Osteoblast (primary cell): ENCODE measurements at places on chromosomes 7 and 10. TPM values are rescaled to one million over a fixed set of nuclear protein-coding genes. Genes with fewer than 3 reads are reported as not detected.
A peak's percentile ranks its signal among the peaks of the same experiment; 100 is the strongest.

DNA sequence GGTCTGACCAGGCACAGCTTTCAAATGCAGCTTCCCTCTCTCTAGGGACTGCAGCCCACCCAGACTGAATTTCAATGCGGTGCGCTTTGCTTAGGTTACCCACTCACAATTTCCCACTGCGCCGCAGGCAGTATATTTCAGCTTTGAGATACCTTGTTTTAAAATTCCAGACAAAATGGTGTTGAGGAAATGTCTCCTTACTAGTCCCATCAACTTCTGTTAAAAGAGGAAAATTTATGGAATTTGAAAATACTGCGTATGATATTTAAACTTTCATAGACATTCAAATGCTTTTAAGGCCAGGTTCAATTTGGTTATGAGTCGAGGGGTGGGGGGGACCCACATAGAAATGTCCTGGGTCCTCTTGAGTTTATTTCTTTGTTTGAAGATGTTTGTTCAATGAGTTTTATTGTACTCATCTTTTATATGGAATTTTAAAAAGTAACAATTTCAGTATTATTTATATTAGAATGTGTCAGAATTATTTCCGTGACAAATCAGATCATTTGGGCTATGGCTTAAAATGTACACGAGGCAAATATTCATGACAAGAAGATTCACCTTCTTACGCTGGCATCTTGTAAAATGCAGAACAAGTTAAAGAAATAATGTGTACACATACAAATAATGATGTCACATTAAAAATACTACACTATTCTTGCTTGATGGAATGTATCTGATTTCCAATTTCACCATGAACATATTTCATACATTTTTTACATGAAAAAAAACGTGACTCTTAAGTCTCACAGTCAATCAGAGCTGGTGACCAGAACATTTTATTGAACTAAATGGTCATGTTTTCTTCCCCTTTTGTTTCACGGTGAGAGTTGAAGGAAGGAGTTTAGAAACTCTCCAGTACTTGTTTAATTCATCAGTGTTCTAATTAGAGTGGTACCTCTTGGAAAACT, 1.3 kb downstream of the IKZF1 start:
- DNase-seq, result no peak
- no peaks in the 10 kb centered on the region for H3K36me3 ChIP-seq
- H3K4me1 ChIP-seq, result no peaks in the 10 kb centered on the region
- H3K27me3 ChIP-seq, result peaks cover 33% of the 10 kb centered on the region
- no peak overlapping the region for H3K27ac ChIP-seq
- H3K4me3 ChIP-seq, result no peak overlapping the region

GRCh38 chr7:154646126-154647013, 356.6 kb downstream of the PAXIP1 start:
- H3K36me3 ChIP-seq, result no peaks in the 10 kb centered on the region
- H3K27me3 ChIP-seq, result no peaks in the 10 kb centered on the region
- H3K4me3 ChIP-seq, result no peak overlapping the region
- no peaks in the 10 kb centered on the region for H3K4me1 ChIP-seq
- no peak overlapping the region for H3K27ac ChIP-seq
- DNase-seq, result no peak

GRCh38 chr10:3886191-3886590, 101.2 kb upstream of the KLF6 start:
- no peaks in the 10 kb centered on the region for H3K36me3 ChIP-seq
- no peak for DNase-seq
- H3K4me3 ChIP-seq, result no peak overlapping the region

- H3K27ac ChIP-seq, result no peak overlapping the region
- DNase-seq, result no peak
- H3K4me1 ChIP-seq, result peaks cover 10% of the 10 kb centered on the region
- H3K4me3 ChIP-seq, result no peak overlapping the region
- peaks cover 8% of the 10 kb centered on the region for H3K27me3 ChIP-seq
- H3K36me3 ChIP-seq, result no peaks in the 10 kb centered on the region
Observed at GRCh38 chr10:75957314-75958120, 526.1 kb downstream of the LRMDA start.

DNA sequence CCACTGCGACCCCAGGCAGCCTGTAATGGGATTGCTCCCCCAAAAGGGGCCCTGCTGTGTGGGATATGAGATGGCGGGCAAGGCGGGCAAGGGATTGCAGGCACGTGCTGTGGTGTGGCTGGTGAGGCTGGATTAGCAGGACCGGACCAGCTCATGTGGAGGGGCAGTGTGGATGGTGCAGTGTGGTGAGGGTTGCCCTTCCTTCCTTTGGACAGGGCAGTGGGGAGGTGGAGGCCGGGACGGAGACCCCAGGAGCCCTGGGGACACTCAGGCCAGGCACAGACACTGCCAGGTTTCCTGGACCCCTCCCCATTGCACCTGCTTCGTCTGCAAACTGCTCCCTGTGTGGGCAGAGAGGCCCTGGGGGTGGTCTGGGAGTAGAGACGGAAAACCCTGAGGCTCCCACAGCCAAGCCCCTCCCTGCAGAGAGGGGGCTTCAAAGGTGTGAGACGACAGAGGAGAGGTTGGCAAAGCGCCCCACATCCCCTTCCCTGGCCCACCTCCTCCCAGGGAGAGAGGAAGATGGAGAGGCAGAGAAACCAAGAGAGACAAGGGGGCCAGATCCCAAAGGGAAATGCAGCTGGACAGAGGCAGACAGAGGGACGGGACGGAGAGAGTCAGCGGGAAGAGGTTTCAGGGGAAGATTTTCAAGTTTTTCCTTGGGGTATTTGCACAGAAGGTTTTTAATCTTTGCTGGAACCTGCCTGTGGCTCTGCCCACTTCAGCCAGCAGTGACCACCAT, 89.2 kb downstream of the MICALL2 start:
- H3K4me1 ChIP-seq, result no peaks in the 10 kb centered on the region
- peak; percentile 85 for DNase-seq
- no peak overlapping the region for H3K27ac ChIP-seq
- H3K36me3 ChIP-seq, result no peaks in the 10 kb centered on the region
- no peak overlapping the region for H3K4me3 ChIP-seq

DNA sequence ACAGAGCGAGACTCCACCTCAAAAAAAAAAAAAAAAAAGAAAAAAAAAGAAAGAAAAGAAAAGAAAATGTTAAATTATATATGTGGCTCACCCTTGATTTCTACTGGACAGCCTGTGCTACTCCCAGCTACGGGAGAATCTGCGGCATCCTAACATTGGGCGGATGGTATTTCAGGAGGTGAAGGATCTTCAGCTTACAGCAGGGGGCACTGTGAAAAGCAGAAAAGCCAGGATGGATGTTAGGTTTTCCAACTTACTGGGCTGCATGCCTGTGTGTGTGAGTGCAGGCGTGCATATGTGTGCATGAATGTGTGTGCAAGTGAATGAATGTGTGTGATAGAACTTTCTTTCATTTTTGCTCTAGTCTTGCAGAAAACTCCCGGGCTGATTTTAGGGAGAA, 1066.5 kb downstream of the TYW1 start:
- no peaks in the 10 kb centered on the region for H3K4me1 ChIP-seq
- H3K27ac ChIP-seq, result no peak overlapping the region
- no peaks in the 10 kb centered on the region for H3K36me3 ChIP-seq
- H3K4me3 ChIP-seq, result no peak overlapping the region

- no peak overlapping the region for H3K4me3 ChIP-seq
- no peak for DNase-seq
- H3K4me1 ChIP-seq, result no peaks in the 10 kb centered on the region
Observed at GRCh38 chr7:26631601-26632000, 232.8 kb downstream of the SKAP2 start.

DNA sequence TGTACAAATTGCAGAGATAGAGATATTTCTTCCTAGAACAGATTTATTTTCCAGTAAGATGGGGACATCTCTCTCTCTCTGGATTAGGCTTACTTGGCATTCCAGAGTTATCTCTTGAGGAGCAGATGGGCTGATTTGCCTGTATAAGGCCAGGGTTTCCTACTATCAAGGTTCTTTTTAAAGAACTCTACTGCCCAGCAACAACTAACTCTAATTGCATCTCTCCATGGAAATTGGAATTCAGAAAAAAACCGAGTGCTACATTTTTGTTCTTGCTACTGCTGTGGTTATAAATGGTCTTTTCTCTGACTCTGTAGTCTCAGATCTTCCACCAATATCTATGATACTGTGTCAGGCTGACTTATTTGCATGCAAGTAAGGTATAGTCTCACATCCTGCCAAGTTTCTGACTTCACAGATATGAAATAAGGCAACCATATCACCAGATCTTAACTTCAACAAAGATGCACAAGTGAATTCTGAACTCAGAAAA, 161.1 kb downstream of the CRPPA start:
- no peak for DNase-seq
- H3K27ac ChIP-seq, result no peak overlapping the region
- no peak overlapping the region for H3K4me3 ChIP-seq
- no peaks in the 10 kb centered on the region for H3K36me3 ChIP-seq
- H3K4me1 ChIP-seq, result no peaks in the 10 kb centered on the region

DNA sequence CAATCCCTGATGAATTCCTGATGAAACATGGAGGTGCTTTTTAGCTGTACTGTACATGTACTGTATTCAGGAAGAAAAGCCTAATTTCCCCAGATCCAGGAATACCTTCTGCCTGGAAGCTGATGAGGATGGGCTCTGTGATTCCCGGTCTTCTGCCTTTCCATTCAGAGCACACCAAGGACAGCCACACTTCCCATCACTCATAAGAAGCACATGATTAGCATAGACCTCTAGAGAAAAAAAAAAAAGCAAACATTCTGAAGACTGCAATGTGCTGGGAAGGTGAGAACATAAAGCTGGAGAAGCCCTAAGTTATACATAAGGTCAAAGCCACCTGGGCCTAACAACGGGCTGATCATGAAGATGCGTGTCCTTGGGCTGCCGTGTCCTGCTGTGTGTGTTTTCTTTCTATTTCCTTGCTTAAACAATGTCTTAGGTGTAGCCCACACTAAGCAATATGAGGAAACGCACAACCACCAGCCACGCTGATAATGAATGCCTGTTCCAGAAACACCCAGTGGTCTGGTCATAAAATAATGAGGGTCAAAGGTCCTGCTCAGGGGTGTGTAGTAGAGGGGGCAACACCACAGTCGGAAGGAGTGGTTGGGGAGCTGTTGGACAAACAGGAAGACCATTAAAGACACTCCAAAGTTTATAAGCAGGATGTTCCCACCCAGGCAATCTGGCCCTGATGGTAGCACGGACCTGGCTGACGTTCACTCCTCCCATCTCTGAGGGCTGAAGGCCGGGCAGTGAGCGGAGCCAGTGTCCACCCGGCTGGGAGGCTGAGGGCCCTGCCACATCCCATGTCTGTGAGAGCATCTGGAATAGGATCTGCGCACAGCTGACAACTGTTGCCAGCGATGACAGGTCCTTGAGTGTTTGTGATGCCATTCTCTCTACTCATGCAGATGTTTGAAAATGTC, 7.9 kb downstream of the PKD1L1 start:
- no peak overlapping the region for H3K4me3 ChIP-seq
- no peaks in the 10 kb centered on the region for H3K27me3 ChIP-seq
- H3K36me3 ChIP-seq, result no peaks in the 10 kb centered on the region
- peak overlapping the region; percentile 91 for H3K27ac ChIP-seq
- DNase-seq, result peak; percentile 90

Gene ATOH7
- under 0.01 TPM in 1 of 2 replicates, not detected in the other for total RNA-seq

Gene THNSL1
- 2.9 and 3.2 TPM in 2 replicates for total RNA-seq

Gene CPEB3
- total RNA-seq, result 1.1 and 1.2 TPM in 2 replicates

Gene VSTM4
- total RNA-seq, result 10.1 and 14.1 TPM in 2 replicates

Gene ZYX
- total RNA-seq, result 38.9 and 47.4 TPM in 2 replicates

Gene GPR22
- total RNA-seq, result not detected in 2 replicates
